ENCODE measurements at places on chromosomes 16 and 17.

DNA sequence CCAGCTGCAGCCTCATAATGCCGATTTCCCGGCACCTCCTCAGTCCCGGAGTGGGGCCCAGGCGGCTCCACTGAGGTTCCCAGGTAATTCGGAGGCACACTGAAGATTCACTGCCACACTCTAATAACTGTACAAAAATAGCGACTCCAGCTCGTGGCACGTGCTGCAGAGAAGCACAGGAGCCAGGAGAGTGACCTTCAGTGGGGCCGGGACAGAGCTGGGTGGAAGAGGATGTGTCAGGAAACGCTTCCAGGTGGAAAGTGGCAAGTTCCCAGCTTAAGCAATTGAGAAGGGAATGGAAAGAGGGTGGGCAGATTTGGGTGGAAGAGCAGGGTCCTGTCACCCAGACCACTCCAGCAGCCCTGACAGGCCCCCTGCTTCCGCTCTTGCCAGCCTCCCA lies 3.1 kb upstream of the TRAP1 start:
- H3K4me1 ChIP-seq = no peaks in the 10 kb centered on the region

GRCh38 chr16:58013201-58013956 lies 12.2 kb downstream of the USB1 start:
- H3K4me3 ChIP-seq = no peak overlapping the region
- H3K27me3 ChIP-seq = no peaks in the 10 kb centered on the region
- no peak for DNase-seq
- H3K27ac ChIP-seq = no peak overlapping the region

- no peak overlapping the region for H3K4me3 ChIP-seq
- H3K27me3 ChIP-seq = no peaks in the 10 kb centered on the region
- H3K4me1 ChIP-seq = peaks cover 8% of the 10 kb centered on the region
- no peak overlapping the region for H3K27ac ChIP-seq
These were observed 160.0 kb downstream of the MAP2K6 start for GRCh38 chr17:69574257-69575197.

GRCh38 chr17:32998111-32998886 lies 6.7 kb downstream of the SPACA3 start:
- no peaks in the 10 kb centered on the region for H3K36me3 ChIP-seq
- no peak overlapping the region for H3K27ac ChIP-seq
- no peak overlapping the region for H3K4me3 ChIP-seq
- no peaks in the 10 kb centered on the region for H3K27me3 ChIP-seq
- H3K4me1 ChIP-seq = no peaks in the 10 kb centered on the region

DNA sequence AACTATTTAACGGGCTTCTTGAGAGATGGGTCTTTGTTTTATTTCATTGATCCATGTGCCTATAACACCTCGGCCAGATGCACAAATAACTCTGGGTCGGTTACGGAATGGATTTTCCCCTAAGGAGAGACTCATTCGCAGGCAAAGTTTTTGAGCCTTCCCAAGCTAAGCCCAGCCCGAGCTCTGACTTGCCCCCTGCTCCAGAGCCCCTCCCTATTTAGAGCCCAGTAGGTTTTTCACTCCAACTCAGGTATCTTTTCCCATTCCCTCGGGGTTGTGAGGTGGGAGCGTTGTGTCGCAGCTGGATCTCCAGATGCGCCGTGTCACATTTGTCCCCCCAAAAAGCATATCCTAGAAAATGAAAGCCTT lies 812 bp upstream of the MYOCD start:
- H3K36me3 ChIP-seq = no peaks in the 10 kb centered on the region
- H3K27me3 ChIP-seq = peaks cover 32% of the 10 kb centered on the region
- no peak overlapping the region for H3K27ac ChIP-seq
- no peaks in the 10 kb centered on the region for H3K4me1 ChIP-seq
- DNase-seq = no peak
- peak overlapping the region; percentile 32 for H3K4me3 ChIP-seq

- H3K27ac ChIP-seq = peak overlapping the region; percentile 82
- peaks cover 7% of the 10 kb centered on the region for H3K36me3 ChIP-seq
- H3K4me3 ChIP-seq = peak overlapping the region; percentile 92
- no peak for DNase-seq
- peaks cover 17% of the 10 kb centered on the region for H3K4me1 ChIP-seq
These were observed 804 bp downstream of the ATP6V0C start for GRCh38 chr16:2514333-2515179.

GRCh38 chr16:14496786-14497185 lies 133.3 kb downstream of the PARN start:
- no peaks in the 10 kb centered on the region for H3K27me3 ChIP-seq
- no peak overlapping the region for H3K4me3 ChIP-seq
- DNase-seq = no peak
- H3K36me3 ChIP-seq = no peaks in the 10 kb centered on the region

- H3K4me3 ChIP-seq = peak overlapping the region; percentile 82
- no peaks in the 10 kb centered on the region for H3K27me3 ChIP-seq
- peaks cover 42% of the 10 kb centered on the region for H3K36me3 ChIP-seq
- DNase-seq = no peak
- peak overlapping the region; percentile 62 for H3K27ac ChIP-seq
These were observed 985 bp downstream of the SGSM2 start for GRCh38 chr17:2338315-2338657.

GRCh38 chr16:83728492-83728891 lies 79.3 kb upstream of the HSBP1 start:
- no peaks in the 10 kb centered on the region for H3K36me3 ChIP-seq
- H3K4me1 ChIP-seq = no peaks in the 10 kb centered on the region
- DNase-seq = no peak

GRCh38 chr16:89828199-89828869 lies at the start of gene SPIRE2:
TSS of gene SPIRE2 (plus strand) at chr16:89828475. CDS start at chr16:89828551, 76 bp downstream.
- no peak for DNase-seq
- no peaks in the 10 kb centered on the region for H3K27me3 ChIP-seq
- peak within 1 kb of the TSS; percentile 85 for H3K4me3 ChIP-seq
- no peaks in the 10 kb centered on the region for H3K36me3 ChIP-seq
- H3K4me1 ChIP-seq = no peaks in the 10 kb centered on the region

DNA sequence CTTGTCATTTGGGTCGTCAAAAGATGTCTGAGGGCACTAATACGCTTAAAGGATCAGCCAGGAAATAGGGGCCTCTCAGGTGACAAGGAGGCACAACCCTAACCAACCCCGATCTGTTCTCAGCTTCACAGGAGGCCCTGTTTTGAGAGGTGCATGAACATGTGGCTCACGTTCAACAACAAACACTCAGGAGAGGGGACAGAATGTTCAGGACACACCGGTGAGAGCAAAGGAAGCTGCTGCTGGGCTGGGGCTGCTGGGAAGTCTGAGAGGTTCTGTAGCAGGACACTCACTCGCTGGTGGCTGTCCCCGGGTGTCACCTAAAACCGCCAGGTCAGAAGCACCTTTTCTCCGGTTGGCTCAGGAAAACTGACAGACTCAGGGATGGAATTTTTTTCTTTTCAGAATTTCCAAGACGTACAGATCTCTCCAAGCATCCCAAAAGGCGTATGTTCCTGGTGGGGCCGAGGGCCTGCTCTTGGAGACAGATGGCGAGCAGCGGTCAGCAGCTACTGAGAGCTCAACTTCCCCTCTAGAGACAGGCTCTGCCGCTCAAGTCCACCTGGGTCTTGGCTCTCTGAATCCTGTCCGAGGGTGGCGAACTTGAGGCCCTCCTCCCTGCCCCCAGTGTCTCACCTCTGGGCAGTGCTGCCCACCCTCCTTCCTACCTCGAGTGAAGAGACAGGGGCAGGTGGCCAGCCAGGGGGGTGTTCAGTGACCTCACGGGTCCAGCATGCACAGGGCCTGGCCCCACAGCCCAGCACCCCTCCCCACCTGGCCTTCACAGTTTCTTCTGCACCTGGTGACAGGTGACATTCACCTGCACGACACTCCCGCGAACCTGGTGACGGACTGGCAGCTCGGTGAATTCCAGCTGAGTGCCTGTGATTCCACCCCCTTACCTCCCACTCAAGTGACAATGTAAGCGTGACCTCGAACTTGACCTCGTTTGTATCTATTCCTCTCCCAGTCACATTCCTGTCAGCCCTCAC lies 22.9 kb downstream of the CLUH start:
- H3K4me1 ChIP-seq = no peaks in the 10 kb centered on the region
- no peak overlapping the region for H3K27ac ChIP-seq
- peaks cover 38% of the 10 kb centered on the region for H3K36me3 ChIP-seq
- no peak for DNase-seq
- no peak overlapping the region for H3K4me3 ChIP-seq
- no peaks in the 10 kb centered on the region for H3K27me3 ChIP-seq

DNA sequence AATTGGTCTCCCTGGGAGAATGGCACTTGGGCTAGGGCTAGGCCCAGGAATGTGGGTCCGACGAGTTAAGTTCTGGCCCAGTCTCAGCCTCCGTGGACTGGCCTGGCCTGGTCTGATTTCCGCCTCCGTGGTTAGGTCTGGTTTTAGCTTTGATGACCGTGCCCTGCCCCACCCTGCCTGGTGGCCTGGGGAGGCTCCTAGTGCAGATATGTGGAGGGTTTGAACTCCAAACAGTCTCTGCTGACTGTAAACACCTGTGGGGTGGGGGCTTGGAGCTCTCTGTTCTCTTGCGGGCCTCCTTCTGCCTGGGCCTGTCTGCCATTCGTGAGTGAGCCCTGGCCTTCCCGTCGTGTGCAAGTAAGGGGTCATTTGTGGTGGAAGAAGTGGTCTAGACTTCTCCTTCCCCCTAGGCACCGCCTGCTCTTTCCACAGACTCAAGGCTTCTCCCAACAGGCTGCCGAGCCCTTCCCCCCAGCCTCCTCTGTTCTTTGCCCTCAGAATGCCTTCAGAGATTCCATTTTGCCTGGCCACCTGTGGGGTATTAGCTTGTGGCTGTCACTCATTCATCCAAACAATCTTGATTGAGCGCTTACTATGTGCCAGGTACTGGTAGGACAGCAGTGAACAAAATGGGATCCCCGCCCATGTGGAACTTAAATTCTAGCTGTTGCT lies 1.6 kb downstream of the ATP6V0C start:
- no peak for DNase-seq
- peak overlapping the region; percentile 82 for H3K27ac ChIP-seq
- H3K4me1 ChIP-seq = peaks cover 17% of the 10 kb centered on the region
- H3K4me3 ChIP-seq = peak overlapping the region; percentile 92
- H3K36me3 ChIP-seq = peaks cover 11% of the 10 kb centered on the region
- no peaks in the 10 kb centered on the region for H3K27me3 ChIP-seq
